ENCODE measurements at places on chromosomes 6 and 20. TPM values are rescaled to one million over a fixed set of nuclear protein-coding genes. Genes with fewer than 3 reads are reported as not detected.
A peak's percentile ranks its signal among the peaks of the same experiment; 100 is the strongest.

- no peaks in the 10 kb centered on the region for H3K27me3 ChIP-seq
- H3K36me3 ChIP-seq: no peaks in the 10 kb centered on the region
- H3K4me1 ChIP-seq: peaks cover 4% of the 10 kb centered on the region
- no peak overlapping the region for H3K27ac ChIP-seq
Measured at GRCh38 chr6:79868098-79868722, 79.1 kb downstream of the ELOVL4 start.

GRCh38 chr20:24953621-24954133, 4.6 kb downstream of the CST7 start:
- no peaks in the 10 kb centered on the region for H3K36me3 ChIP-seq
- H3K4me1 ChIP-seq: no peaks in the 10 kb centered on the region
- DNase-seq: no peak
- H3K27me3 ChIP-seq: peaks cover 7% of the 10 kb centered on the region
- H3K4me3 ChIP-seq: no peak overlapping the region

DNA sequence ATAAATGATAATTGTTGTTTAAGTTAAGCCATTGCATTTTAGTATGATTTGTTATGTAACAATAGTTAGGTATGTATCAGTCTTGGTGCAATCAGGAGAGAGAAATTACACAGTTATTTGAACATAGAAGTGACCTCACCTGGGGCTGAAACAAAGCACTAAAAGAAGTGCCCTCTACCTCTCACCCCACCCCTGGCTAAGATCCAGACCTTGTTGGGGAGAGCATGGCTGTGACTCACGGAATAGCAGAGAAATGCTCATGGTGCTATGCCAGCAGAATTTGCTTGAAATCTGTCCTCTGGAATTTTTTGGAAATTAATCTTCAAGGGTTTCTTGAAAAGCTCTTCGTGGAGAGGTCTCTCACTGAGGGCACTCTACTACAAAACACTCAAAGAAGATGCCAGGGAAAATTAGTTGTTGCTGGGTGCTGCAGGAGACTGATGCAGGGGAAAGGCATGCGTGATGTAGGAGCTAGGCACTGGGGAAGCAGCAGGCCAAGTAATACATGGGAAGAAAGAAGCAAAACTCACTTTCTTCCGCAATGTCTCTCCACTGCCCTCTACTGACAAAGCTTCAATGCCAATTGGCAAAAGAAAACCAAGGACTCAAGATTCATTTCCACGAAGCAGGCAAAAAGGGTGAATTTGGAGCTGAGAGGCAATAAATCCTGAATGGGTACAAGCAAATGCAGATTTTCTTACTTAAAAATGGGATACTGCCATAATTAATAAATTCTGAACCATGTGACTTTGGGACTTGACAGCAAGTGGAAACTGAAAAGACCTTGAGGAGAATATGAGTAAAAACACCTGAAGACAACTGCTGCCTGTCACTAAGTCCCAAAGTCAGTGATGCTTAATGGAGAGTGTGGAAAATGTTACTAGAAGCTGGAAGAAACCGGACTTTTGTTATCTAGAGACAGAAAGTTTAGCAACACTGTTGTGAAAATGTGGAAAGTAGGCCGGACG, 136.3 kb upstream of the ZNF184 start:
- no peaks in the 10 kb centered on the region for H3K36me3 ChIP-seq
- peak; percentile 58 for DNase-seq
- H3K27me3 ChIP-seq: peaks cover 7% of the 10 kb centered on the region
- no peak overlapping the region for H3K27ac ChIP-seq

GRCh38 chr6:19925533-19925932, 88.4 kb downstream of the ID4 start:
- H3K27me3 ChIP-seq: no peaks in the 10 kb centered on the region
- H3K27ac ChIP-seq: no peak overlapping the region
- no peaks in the 10 kb centered on the region for H3K36me3 ChIP-seq
- DNase-seq: no peak

GRCh38 chr20:60365882-60366281, 407.7 kb downstream of the CDH26 start:
- H3K36me3 ChIP-seq: no peaks in the 10 kb centered on the region
- H3K27me3 ChIP-seq: no peaks in the 10 kb centered on the region
- H3K27ac ChIP-seq: no peak overlapping the region
- no peak overlapping the region for H3K4me3 ChIP-seq
- no peaks in the 10 kb centered on the region for H3K4me1 ChIP-seq
- DNase-seq: no peak

GRCh38 chr6:27760464-27760863, 151.7 kb downstream of the OR2B2 start:
- no peak overlapping the region for H3K27ac ChIP-seq
- DNase-seq: no peak
- peaks cover 5% of the 10 kb centered on the region for H3K27me3 ChIP-seq
- H3K36me3 ChIP-seq: no peaks in the 10 kb centered on the region
- H3K4me3 ChIP-seq: peak overlapping the region; percentile 38

DNA sequence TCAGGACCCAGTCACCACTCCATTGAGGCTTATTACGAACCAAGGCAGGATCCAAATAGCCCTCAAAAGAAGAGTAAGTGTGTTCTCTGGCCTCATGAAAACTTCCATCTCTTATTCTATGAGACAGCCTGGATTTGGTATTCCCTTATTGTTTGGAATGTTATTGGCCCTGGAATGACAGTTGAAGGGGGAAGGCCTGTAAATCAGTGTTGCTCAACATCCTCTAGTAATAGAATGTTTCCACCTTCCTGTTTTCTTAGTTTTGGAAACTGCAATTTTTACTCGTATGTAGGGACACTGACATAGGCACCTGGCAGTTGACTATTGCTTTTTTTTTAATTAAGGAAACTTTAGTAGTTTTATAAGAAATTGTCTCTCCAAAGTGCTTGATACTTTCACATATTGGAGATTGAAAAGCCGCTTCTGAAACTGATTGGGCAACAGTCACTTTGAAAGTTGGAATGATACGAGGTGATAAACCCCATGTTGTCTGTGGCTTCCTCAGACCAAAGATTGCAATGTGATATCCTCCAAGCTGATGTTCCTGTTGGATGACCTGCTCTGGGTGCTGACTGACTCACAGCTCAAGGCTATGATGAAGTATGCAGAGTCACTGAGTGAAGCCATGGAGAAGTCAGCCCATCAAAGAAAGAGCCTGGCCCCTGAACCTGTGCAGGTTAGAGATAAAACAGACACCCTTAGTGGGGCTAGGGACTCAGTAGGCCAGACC, 43.1 kb downstream of the BLTP3A start:
- H3K36me3 ChIP-seq: peaks cover 12% of the 10 kb centered on the region
- no peaks in the 10 kb centered on the region for H3K4me1 ChIP-seq
- DNase-seq: no peak

- no peak overlapping the region for H3K4me3 ChIP-seq
- DNase-seq: no peak
- H3K36me3 ChIP-seq: no peaks in the 10 kb centered on the region
- no peak overlapping the region for H3K27ac ChIP-seq
- peaks cover 2% of the 10 kb centered on the region for H3K4me1 ChIP-seq
Measured at GRCh38 chr6:32566957-32567356, 22.7 kb downstream of the HLA-DRB1 start.

GRCh38 chr6:39941138-39941537, 6.9 kb upstream of the MOCS1 start:
- peaks cover 2% of the 10 kb centered on the region for H3K27me3 ChIP-seq
- DNase-seq: no peak
- H3K4me1 ChIP-seq: peaks cover 2% of the 10 kb centered on the region
- no peak overlapping the region for H3K27ac ChIP-seq

DNA sequence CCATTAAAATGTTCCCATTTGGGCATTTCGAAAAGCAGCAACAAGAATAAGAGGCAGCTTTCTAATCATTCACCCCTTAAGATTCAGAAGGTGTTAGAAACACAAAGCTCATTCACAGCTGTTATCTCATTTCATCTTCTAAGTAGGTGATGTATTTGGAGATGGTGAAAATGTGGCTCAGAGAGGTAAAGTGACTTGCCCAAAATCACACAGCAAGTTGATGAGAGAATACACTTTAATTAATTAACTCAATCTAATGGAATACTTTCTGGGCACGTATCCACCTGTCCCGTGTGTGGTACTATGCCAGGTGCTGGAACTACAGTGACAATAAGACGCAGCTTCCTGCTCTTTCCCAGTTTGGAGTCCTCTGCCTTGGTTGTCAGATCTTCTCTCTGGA, 147.4 kb upstream of the LRFN2 start:
- H3K27me3 ChIP-seq: no peaks in the 10 kb centered on the region
- no peaks in the 10 kb centered on the region for H3K4me1 ChIP-seq
- DNase-seq: no peak
- H3K4me3 ChIP-seq: no peak overlapping the region
- no peak overlapping the region for H3K27ac ChIP-seq
- H3K36me3 ChIP-seq: no peaks in the 10 kb centered on the region

GRCh38 chr20:3123542-3123941, 36.1 kb downstream of the FASTKD5 start:
- peaks cover 34% of the 10 kb centered on the region for H3K36me3 ChIP-seq
- peak overlapping the region; percentile 82 for H3K4me3 ChIP-seq
- no peak for DNase-seq
- peaks cover 9% of the 10 kb centered on the region for H3K27me3 ChIP-seq
- H3K4me1 ChIP-seq: peaks cover 14% of the 10 kb centered on the region

- peaks cover 3% of the 10 kb centered on the region for H3K36me3 ChIP-seq
- no peak overlapping the region for H3K4me3 ChIP-seq
- peak overlapping the region; percentile 67 for H3K27ac ChIP-seq
- H3K27me3 ChIP-seq: peaks cover 11% of the 10 kb centered on the region
- H3K4me1 ChIP-seq: peaks cover 18% of the 10 kb centered on the region
Measured at GRCh38 chr6:26202201-26202611, 115.0 kb downstream of the HFE start.

DNA sequence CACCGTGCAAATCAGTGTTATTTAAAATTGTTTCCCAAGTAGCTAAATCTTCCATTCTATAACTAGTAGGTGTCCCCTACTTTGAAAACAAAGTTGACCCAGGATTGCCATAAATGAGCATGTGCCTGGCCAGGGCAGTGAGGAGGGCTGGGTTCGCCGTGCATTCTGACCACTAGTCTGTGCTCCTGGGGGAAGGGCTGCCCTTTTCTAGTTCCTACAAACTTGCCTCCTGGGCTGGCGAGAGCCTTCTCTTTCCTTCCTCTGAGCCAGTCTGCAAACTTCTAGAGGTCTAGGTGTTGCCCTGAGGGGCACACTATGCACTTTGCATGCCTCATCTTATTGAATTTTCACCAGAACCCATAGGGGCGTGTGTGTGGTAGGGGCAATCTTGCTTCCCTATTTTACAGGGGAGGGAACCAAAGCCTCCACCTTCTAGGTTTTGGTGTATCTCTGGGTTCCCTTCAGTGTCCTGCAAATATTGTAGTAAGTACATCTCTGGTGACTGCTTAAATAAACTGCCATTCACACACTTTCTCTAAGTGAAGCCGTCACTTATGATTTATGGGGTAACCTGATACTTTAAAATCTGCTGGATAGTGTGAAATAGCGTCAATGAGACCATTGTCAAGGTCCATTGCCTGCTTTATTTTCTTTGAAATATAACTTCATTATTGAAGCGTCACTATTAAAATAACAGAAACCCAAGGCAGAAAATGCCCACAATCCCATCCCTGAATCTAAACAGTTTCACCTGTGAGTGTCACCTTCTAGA, 42.2 kb downstream of the CDH26 start:
- no peak overlapping the region for H3K4me3 ChIP-seq
- H3K27me3 ChIP-seq: no peaks in the 10 kb centered on the region
- peaks cover 8% of the 10 kb centered on the region for H3K36me3 ChIP-seq
- no peak for DNase-seq

- DNase-seq: no peak
- H3K36me3 ChIP-seq: peaks cover 29% of the 10 kb centered on the region
- no peak overlapping the region for H3K27ac ChIP-seq
- peaks cover 7% of the 10 kb centered on the region for H3K4me1 ChIP-seq
Measured at GRCh38 chr20:32316667-32317066, 39.2 kb downstream of the KIF3B start.

The ARHGAP18 gene
- 102 TPM for total RNA-seq

The MLIP gene
- total RNA-seq: not detected

The BMP7 gene
- total RNA-seq: 0.38 TPM

The PHACTR3 gene
- total RNA-seq: 8.7 TPM

The HRH3 gene
- total RNA-seq: not detected

The ECT2L gene
- not detected for total RNA-seq

The ARMH2 gene
- not detected for total RNA-seq

The PDE7B gene
- total RNA-seq: 0.62 TPM

The NINL gene
- 95.5 TPM for total RNA-seq

Data from endothelial cell (in vitro differentiated cells).